Fibroblast of skin of right biceps (primary cell): ENCODE measurements at places on chromosomes 13 and 19.

DNA sequence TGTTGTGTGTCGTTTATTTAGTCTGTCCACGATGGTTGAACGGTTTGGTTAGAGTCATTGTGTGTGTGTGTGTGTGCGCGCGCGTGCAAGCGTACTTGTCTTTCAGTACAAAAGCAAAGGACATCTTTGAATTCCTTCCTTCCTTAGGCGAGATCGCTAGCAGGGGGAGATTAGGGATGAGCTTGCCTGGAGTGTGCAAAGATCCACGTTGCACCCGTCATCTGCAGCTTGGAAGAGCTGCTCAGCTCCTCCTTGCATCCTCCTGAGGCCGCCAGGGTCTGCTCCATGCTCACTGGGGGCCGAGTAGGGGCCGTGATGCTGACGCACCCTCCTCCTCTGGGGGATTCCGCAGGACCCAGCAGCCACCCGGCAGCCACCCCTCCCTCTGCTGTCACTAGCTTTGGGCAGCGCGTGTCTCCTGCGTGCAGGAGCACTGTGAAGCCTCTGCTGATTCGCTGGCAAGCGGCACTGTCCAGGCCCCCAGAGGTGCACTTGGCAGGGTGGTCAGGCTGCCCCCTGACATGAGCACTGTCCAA lies 137.3 kb downstream of the KDM4B start:
- DNase-seq: no peak

DNA sequence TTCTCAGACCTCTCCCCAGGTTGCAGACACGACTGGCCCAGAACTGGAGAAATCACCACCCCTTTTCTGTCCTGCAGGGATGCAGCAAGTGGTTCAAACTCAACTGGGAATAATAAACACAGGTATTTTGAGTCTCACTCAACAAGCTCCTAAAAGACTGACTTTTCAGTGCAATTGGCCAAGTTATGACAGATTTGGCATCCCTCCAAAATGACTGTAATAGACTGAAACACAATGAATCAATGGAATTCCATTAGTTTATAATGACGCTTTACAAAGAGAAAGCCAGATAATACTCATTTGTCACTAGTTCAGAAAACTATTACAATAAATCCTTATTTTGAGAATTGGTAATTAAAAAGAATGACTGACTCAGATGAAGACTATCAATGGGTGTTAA lies 38.1 kb downstream of the MIPEP start:
- peak; percentile 62 for DNase-seq

DNA sequence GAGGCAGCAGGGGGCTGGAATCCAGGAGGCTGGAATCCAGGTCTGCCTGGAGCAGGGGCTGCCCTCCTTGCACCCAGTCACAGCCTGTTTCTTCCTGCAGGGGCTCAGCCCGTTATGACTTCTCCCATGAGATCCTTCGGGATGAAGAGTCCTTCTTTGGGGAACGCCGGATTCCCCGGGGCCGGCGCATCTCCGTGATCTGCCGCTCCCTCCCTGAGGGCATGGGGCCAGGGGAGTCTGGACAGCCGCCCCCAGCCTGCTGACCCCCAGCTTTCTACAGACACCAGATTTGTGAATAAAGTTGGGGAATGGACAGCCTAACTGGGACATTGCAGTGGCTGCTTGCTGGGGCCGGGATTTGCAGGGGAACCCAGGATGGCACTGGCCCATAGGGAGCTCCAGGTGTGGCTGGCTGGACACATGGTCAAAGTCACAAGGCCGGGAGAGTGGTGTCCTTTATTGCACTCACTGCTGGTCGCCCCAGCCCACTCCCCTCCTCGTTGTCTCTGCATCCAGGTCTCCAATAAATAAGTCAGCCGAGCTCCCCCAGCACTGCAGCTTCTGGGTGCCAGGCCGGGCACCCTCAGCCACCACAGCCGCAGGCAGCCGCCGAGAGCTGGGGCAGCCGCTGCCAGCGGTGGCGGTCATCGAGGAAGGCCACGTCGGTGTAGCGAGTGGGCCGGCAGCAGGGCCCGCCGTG lies 872 bp downstream of the PSPN start:
- no peak for DNase-seq

GRCh38 chr19:17576758-17577456 lies 21.5 kb downstream of the COLGALT1 start:
- peak; percentile 18 for DNase-seq

- DNase-seq: no peak
Observed at GRCh38 chr19:807627-808422, 10.6 kb downstream of the PTBP1 start.

DNA sequence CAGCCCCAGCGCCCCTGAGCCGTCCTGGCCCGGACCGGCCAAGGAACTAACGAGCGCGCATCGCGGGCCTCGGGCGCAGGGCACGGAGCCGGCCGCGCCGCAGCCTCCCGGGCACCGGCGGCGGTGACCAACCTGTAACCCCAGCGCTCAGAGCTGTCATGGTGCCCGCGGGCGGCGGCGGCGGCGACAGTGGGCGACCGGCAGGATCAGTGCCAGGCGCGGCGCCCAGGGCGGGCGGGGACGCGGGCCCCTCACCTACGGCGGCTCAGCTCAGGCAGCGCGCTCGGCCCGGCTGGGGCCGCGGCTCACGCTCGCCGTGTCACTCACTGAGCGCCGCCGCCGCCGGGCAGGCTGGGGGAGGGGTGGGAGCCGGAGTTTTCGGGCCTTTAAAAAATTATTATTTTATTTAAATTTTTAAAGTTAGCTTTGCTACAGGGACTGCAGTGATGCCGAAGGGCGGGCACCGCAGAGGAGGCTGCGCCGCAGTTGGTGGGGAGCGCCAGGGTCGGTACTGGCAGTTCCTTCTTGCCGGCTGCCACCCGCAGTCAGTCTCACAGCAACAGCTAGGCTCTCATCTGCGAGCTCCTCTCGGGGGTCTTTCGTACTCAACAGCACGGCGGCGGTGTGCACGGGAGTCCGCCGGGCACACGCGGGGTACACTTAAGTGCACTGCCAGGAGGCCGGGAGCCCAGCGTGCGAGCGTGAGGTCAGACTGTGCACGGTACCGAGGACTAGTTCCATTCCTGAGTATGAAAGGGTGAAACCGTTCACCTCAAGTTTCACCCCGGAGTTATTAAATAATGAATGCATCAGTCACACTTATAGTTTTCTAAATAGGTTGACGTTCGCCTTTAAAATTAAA lies at the start of gene NALCN:
Gene NALCN (minus strand): TSS at position 328 of the 862 bp plus-strand sequence. CDS start 17,382 bp downstream, outside the sequence.
- peak; percentile 20 for DNase-seq

GRCh38 chr19:3382460-3383100 lies 16.2 kb downstream of the NFIC start:
- no peak for DNase-seq

DNA sequence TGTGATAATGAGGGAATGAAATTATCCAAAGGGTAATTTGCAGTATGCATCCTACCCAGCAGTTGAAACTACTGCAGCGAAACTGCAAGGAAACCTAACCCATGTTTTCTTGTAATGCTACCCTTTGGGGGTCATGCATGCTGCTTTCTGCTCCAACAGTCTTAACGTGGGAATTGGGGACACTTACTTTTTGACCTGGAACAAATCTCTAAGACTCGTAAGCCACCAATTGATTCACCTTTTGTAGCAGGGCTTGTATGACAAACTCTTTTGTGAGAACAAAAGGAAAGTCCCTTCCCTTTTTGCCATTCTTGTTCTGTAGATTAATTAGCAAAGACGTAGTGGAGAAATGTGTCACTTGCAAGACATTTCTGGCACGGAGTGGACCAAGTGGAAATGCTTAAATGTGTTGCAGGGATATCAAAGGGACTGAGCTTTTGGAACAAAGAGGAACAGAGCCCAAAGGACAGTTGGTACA lies 27.4 kb downstream of the LRCH1 start:
- DNase-seq: no peak

DNA sequence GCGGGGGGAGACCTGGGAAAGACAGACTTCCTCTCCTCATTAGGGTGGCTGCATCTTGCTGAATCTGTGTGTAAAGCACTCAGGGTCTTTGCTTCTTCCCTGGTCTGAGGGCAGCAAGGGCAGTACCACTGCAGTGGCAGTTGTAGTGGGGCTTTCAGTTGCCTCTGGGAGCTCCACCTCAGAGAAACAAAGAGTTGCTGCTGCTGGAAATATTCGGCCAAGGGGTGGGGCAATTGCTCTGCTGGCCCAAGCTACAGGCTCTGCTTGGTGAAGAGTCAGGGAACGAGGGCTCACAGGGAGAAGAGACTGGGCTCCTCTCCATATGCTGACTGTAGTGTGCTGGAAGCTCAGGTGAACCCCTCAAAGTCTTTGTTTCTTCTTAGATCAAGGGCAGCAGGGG lies 52.5 kb downstream of the POSTN start:
- DNase-seq: no peak

DNA sequence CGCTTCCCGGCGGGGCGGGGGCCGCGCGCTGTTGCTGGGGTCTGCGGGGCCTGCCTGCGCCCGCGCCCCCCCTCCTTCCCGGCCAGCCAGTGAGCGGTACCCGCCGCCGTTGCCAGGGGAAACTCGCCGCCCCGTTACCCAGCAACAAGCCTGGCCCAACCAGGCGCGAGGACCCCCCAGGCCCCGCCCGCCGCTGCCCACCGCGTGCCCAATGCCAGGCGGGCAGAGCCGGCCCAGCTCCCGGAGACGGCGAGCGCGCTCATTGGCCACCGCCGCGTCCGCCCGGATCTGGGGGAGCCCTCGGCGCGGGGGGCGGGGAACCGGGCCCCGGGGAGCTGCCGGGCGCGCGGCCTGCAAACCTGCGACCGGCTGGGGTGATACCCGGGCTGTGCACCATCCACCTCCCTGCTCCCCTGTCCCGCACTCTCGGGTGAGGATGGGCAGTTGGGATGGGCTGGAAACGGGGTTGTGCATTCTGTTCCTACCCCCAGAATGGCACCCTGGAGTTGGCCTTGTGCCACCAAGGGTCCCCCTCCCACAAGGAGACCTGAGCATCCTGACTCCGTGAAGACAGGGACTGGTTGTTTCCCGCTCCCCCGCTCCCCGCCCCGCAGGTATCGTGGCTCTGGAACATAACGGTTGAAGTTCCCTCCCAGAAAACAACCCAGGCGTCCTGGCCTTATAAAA lies 8.8 kb upstream of the BBC3 start:
- DNase-seq: peak; percentile 54

DNA sequence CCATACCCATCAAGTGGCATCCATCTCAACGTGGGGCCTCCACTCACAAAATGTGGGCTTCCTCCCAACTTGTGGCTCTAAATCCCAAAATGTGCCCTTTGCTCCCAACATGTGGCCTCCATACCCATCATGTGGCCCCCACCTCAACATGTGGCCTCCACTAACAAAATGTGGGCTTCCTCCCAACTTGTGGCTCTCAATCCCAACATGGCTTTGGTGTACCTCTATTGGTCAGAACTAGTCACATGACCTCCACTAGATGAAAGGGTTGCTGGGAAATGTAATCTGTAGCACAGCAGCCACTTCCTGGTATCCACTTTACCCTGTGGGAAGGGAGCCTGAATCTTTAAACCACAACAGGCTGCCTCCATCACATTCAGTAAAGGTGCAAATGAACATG lies 10.1 kb upstream of the ACER1 start:
- no peak for DNase-seq

DNA sequence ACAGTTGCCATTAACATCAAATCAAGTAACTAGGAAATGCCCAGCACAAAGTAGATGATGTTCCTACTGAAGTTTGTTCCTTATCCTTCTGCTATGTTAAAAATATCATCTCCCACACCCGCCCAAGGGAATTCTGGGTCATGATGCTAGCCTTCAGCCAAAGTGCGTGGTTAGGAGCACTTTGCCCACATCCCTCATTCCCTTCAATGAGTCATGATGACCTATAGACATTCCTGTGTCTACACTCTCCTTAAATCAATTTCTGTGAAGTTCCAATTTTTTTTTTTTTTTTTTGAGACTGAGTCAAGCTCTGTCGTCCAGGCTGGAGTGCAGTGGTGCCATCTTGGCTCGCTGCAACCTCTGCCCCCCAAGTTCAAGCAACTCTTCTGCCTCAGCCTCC lies 17.0 kb downstream of the RXFP2 start:
- peak; percentile 98 for DNase-seq

DNA sequence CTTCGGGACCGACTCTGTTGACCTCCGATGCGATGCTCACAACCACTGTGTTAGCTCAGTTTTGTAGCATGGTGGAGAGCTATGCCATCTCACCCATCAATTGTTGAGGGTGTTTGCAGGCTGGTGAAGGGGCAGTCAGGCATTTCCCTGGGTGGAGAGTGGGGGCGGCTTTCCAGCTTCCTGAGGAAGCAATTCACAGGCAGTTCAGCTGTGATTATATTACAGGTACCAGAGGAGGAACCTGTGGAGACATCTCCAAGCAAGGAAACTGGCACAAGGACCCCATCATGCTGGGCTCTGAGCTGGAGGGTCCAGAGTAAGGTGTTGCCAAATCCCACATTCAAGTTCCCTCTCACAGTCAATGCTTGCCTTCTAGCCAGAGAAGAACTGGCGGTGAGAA lies 166.0 kb upstream of the ZNF536 start:
- DNase-seq: no peak
